ENCODE measurements at places on chromosomes 4 and X. TPM values are rescaled to one million over a fixed set of nuclear protein-coding genes. Genes with fewer than 3 reads are reported as not detected.
A peak's percentile ranks its signal among the peaks of the same experiment; 100 is the strongest.

Gene SOD3
- not detected for total RNA-seq

Gene CXCL11
- not detected for total RNA-seq

Gene PLAC8
- total RNA-seq, result 259 TPM

DNA sequence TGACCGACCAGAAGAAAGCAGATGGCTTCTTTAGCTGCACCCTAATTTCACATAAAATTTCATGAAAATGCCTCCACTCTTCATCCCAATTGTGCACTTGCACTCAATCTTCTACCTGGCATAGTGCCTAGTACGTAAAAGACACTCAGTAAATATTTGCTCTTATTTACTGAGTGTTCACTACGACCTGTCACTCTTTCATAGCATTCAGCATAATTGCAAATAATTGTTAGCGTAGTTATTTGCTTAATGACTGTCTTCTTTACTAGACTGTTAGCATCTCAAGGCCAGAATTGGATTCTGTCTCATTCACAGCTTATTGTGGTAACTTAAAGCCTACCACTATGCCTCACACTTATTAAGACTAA, 130.2 kb downstream of the ENOX2 start:
- no peak for DNase-seq

DNA sequence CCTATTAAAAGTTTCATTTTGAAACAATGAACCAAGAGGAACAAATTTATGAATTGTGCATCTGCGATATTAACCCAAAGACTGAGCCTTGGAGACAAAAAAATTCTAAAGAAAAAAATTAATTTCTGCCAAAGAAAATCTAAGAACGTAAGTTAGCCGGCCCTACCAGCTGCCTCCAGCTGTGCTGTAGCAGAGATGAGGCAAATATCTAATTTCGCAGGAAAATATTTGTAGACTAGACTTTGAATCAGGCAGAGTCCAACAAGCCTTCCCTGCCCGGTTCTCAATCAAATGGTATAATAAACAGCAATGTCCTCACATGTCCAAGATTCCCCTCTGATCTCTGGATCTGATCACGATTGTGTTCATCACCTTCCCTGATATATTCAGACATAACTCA, 21.2 kb upstream of the SMIM20 start:
- DNase-seq, result no peak

- DNase-seq, result no peak
These were observed 61.2 kb downstream of the STARD8 start for GRCh38 chrX:68708503-68709290.

DNA sequence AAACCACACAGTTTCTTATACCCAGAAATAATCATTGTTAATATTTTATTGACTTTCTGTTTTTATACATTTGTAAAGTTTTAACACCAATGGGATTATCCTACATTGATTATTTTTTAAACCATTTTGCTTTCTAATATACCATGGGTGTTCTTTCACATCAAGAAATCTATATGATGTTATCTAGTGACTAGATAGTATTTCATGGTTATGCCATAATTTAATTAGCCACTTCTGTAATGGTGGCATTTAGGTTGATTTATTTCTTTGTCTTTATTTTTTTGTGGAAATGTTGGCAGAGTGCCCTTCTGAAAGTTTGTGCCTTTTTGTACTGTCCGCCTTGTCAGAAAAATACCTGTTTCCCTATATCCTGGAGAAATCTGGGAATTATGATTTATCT, 193.3 kb downstream of the CEP135 start:
- DNase-seq, result no peak

GRCh38 chr4:53000560-53000959, 138.4 kb downstream of the RASL11B start:
- DNase-seq, result no peak

Gene AR
- total RNA-seq, result not detected

GRCh38 chrX:16711893-16712547, 449 bp downstream of the CTPS2 start:
- no peak for DNase-seq

GRCh38 chrX:129956765-129957164, 25.7 kb upstream of the BCORL1 start:
- DNase-seq, result no peak

DNA sequence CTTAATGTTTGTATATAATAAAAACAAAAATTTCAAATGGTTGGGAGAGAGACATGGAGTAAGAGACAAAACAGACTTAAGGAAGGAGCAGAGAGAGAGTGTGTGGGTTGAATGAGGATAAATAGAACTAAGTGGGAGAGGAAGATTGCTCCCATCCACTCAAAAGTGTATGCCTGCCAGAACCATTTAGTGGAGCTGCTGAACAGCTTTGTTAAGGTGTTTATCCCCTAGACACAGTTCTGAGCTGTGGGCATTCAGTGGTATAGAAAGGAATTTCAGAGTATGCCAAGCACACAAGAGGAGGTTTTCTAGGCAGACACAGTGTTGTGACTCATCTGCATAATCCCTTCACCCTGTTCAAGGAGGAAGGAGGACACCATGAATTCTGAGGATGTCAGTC, 508.6 kb upstream of the EPHA5 start:
- no peak for DNase-seq

DNA sequence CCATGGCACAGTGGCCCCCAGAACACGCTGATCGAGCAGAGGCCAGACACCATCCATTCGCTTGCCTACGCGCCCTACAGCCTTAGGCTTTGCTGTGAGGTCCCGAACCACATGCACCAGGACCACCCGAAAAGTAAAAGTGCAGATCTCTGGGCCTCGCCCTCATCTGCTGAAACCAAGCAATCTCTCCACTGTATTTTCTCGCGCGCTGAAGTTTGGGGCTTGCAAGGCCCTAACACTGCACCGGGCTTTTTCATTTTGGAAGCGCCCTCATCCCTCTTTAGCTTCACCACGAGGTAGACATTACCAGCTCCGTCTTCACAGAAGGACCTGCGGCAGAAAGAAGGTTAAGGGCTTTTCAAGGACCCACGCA, 21.2 kb downstream of the NKX3-2 start:
- DNase-seq, result no peak

DNA sequence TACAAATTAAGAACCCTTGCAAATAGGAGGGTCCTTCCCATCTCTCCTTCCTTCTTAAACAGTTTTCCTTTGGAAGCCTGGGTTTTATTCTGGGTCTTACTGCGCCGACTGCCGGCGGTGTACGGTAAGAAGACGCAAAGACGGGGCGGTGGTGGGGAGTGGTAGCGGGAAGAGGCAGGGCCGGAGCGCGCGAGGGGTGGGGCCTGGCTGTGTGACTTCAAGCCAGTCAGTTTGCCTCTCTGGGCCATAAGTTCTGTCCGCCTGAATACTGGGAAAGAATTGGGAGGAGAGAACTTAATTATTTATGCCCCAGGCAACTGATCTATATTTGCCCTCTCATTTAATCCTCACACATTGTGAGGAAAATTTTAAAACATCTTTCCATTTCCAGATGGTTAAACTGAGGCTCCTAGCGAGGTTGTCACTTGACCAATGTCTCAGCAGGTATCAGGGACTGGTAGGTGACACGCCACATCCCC, 726 bp upstream of the KANTR start:
- DNase-seq, result peak; percentile 74

Gene PPP1R2C
- not detected for total RNA-seq

Gene CRMP1
- total RNA-seq, result not detected

DNA sequence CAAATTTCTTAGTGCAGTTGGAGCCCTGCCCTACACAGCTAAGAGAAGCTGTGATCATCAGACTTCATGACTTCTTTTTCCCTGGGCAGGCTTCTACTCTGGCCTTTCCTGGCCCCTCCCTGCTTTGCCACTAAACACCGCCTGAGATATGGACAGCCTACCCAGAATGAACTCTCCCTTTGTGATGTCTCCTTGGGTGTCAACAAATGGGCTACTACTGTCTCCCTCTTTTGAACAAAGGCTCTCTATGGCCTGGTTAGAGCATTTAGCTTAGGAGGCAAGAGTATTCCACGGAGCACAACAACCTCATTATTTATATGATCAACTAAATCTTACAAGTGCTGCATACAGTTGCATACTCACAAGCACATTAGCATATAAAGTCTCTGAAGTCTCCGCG, 127.6 kb upstream of the HCCS start:
- no peak for DNase-seq

DNA sequence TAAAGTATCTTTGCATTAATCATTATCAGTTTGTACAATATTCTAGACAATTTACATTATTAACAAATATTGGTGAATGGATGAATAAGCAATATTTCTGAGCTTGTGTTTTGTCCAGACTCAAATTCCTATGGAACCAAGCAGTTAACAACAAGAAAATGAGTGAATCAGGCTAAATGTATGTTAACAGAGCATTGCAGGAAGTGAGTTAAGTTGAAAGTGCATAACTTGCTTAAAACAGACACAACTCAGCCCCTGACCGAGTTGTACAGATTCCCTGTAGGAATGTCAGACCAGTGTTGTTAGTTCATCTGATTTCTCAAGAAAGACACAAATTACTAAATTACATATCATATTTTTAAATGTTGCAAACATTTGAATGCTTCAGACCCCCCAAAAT, 23.7 kb upstream of the CSN1S1 start:
- DNase-seq, result no peak
